ENCODE measurements at places on chromosomes 11 and 22.

DNA sequence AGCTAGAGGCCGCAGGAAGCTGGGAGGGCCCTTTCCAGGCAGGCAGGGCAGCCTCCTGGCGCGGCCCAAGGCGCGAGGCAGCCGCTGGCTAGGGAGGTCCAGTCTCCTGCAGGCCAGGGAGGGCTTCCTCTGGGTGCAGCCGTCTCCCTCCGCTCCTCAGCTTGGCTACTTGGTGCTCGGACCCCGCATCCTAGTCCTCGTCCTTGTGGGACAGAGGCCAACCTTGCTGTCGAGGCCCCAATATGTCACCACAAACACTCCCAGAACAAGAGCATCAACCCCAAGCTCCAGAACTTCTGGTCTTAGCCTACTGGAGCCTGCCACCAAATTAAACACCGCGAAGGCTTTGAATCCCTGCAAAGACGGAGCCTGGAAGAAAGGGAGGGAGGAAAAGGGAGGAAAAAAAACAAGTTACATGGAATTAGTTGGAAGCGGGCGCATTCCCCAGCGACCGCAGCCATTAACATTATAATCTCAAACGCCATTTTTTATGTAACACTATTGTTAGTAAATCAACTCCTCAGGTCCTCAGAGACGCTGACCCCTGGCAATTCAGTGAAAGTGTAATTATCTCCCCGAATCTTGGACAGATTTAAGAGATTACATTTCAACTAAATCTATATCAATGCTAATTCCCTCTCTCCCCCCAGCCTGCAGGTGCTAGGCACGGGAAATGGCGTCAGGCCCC is 12.7 kb upstream of the PAX6 start:
- no peak for DNase-seq

DNA sequence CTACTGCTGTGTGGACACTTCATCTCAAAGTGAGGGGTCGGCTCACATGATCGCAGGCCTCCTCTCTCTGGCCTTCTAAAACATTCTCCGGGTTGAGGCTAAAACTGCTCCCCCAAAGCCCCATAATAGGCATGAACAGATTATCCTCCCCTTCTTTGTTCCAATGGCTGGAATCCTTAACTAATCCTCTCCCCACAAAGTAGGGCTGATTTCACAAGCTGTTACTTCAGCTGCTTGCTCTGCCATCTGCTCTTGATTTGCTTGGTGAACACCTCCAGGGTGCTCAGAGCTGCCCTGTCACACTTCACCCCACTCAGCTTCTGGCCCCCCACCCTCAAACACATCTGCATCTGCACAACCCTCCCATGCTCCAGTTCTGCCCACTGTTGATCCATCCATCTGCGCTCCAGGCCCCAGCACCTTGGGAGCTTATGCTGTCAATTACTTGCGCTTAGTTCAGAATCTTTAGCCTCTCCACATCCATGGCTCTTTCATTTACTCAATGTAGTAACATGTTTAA is 173.1 kb upstream of the API5 start:
- DNase-seq, result no peak

- DNase-seq, result peak; percentile 69
Measured at GRCh38 chr11:114088836-114089235, 29.3 kb downstream of the ZBTB16 start.

DNA sequence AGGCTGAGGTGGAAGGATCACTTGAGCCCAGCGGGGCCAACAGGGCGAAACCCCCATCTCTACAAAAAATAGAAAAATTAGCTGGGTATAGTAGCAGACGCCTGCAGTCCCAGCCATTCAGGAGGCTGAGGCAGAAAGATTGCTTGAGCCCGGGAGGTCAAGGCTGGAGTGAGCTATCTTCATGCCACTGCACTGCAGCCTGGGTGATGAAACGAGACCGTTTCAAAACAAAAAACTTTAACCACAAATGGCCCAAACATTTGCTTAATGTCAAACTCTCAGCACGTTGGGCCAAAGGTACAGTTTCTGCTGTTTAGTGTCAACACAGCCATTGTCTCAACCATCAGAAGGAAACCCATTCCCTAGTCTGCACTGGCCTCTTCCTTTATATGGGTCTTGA is 69.2 kb upstream of the TTC12 start:
- no peak for DNase-seq

- DNase-seq, result no peak
Measured at GRCh38 chr11:94747146-94747545, 21.0 kb upstream of the AMOTL1 start.

- DNase-seq, result peak; percentile 26
Measured at GRCh38 chr22:19291580-19292457, at the start of gene CLTCL1. TSS of gene CLTCL1 (minus strand) at chr22:19291719. CDS start at chr22:19291641, 78 bp downstream.

- no peak for DNase-seq
Measured at GRCh38 chr22:50600538-50600937, at the start of gene MAPK8IP2. TSS of gene MAPK8IP2 (plus strand) at chr22:50600793. CDS start at chr22:50600819, 26 bp downstream.

GRCh38 chr22:46079861-46080821 is 70.2 kb upstream of the PPARA start:
- DNase-seq, result no peak

- no peak for DNase-seq
Measured at GRCh38 chr11:2945757-2946287, 16.6 kb upstream of the PHLDA2 start.

DNA sequence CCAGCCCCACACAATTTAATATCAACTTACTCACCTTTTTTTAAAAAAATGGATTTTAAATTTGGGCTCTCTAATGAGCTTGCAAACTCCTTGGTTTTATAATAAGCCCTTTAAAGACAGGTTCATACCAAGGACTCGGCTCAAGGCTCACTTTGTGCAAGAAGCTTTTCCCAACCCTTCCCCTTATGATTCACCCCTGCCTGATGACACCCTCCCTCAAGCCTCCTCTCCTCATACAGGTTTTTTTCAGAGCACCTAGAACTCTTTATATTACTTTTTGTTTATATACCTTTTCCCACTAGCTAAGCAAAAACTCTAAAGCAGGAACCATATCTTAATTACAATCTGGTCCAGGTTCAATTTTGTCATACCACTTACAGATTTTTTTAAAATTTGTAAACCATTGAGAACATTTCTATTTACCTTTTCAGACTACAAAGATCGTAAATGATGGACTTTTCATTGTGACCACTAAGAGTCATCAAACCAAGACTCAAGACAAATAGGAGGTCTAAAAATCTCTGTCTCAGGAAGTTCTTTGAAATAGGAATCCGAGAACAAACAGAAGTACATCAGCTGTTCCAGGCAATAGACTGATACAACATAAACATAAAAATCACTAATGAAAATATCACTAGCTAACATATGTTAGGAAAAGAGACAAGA is 13.1 kb upstream of the EXPH5 start:
- DNase-seq, result no peak

- DNase-seq, result no peak
Measured at GRCh38 chr22:25694196-25694907, 47.6 kb upstream of the MYO18B start.

- DNase-seq, result no peak
Measured at GRCh38 chr11:9739123-9739900, 75.4 kb downstream of the SWAP70 start.

DNA sequence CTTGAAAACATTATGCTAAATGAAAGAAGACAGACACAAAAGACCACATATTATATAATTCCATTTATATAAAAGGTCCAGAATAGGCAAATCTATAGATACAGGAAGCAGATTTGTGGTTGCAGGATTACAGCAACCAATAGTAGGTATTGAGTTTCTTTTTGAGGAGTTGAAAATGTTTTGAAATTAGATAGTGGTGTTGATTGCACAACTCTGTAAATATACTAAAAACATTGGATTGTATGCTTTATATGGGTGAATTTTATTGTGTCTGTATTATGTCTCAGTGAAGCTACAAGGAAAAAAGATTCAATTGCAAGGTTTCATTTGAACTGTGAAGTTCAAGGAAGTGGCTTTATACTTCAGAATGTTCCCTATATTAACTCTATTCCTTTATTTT is 3.0 kb upstream of the RRAS2 start:
- DNase-seq, result no peak

DNA sequence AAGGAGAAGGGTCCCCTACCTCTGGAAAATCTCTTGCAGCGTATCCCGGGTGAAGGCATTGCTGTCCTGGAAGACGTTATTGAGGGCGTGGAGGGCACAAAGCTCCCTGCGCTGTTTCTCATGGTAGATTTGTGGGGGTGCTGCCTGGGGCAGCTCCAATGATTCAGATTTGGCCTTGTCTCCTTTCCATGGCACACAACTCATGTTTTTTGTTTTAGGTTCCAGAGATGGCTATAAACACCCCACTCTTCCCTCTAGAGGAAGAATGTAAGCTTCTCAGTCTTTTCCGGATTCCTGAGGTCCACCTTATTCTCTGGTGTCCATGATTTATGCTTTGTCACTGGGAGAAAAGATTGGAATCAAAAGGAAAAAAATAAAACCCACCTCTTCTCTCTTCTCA is 959 bp downstream of the JOSD1 start:
- DNase-seq, result no peak

- no peak for DNase-seq
Measured at GRCh38 chr22:36940676-36941075, 27.2 kb downstream of the CSF2RB start.

DNA sequence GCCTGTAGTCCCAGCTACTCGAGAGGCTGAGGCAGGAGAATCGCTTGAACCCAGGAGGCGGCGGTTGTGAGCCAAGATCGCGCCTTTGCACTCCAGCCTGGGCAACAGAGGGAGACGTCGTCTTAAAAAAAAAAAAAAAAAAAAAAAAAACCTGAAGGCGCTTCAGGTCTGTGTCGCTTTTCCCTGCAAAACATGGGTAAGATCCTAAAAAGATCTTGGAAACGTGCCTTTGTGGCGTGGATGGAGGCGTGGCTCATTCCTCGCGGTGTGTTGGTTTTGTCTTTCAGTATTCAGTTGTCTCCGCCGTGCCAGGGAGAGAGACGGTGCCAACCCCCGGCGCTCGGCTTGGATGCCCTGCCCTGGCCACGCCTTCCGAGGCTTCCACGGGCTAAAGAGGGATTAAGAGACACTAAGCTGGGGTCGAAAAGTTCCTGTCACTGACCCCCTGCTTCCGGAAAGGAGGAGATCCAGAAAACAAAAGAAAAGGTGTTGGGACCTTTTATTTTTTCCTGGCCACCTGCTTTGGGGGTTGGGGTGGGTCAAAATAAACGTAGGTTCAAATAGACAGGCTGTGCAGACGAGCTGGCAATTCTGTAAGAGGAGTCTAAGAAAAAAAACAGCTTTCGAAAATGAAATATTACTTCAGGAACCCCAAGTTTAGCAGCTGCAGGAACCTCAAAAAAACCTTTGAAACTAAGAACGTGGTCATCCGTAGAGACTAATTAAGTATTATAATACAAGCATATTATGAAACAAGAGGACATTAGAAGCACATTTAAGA is 1.1 kb upstream of the SLC35F2 start:
- DNase-seq, result peak; percentile 55

DNA sequence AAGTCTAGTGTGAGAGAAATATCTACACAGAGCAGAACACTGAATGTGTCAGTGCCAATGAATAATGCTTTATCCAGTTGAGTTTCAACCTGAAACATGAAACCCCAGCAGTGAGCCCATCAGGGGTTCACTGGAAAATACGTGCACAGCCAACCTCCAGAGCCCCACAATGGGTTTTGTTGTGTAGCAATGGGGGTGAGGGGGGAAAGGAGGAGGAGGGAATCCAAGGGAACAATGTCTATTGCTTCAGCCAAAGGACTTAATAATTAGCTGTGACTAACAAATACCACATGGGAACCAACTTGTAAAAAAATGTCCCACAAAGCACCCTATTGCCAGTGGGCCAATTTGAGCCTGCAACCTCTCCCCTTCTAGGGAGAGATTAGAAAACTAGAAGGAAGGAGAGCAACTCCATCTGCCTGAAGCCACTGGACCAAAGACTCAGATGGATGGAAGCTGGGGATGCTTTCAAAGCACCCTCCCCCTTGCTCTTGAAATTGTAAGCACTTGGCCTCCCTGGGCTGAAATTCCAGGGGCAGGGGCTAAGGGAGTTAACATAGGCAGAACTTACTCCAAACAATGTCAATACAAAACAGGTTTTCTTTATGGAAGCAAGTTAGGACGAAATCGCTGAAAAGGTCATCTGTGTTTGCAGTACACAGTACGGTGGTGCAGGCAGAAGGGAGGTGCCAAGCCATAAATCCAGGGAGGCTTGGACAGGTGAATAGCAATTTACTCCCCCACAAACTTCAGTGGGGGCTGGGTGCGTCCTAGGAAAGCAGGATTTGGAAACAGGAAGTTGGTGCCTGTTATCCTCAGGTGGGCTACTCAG is 99.8 kb downstream of the ARL14EP start:
- no peak for DNase-seq

- DNase-seq, result no peak
Measured at GRCh38 chr11:132131961-132132360, 761.5 kb downstream of the NTM start.

DNA sequence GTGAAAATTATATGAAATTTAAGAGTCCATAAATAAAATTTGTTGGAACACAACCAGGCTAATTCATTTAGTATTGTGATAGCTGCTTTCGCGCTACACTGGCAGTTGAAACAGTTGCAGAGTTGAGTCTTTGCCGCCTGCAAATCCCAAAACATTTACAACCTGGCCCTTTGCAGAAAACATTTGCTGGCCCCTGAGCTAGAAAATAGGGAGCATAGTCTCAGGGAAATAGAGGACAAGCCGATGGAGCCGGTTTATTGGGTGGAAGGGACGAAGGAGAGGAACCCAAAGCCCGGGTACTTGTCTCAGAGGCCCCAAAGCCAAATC is 527 bp upstream of the SAC3D1 start:
- DNase-seq, result no peak

DNA sequence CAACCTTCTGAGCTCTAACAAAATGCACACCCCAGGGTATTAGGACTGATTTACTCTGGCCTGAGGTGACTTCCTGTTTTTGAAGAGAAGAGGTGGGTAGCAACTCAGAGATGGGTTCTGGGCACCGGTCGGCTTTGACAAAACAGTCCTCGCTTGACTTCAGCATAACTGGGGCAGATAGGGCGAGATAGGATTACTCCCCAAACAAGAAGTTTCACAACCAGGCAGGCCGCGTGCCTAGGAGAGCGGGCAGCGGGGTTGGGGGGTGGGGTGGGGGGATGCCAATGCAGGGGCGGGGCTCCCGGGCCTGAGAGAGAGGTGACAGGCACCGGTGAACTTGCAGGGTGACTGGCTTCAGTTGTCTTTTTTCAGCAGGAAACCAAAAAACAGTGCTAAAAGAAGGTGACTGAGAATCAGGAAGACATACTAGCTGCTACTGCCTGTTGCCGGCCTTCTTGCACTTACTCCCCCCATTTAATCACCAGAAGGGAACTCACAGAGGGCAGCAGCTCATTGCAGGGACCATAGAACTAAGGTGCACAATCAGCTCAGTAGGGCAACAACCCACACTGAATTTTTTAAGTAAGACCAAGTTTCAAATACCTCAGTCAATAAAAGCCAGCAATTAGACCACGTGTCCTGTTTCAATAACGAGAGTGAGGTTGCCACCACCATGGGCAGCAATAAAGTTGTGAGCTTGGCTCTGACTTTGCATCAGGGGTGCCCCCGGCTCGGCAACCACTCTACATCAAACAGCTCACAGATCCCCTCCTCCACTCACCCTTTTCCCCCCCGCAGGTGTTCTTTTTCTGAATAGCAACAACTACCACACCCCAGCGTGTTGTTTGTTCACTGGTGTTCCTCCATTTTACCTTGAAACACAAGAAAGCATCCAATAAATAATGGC is 37.2 kb upstream of the ETS1 start:
- no peak for DNase-seq

All from GF-D8 (cell line).